Heart right ventricle (tissue), 16 donors: ENCODE measurements at places on chromosomes 5 and 9. TPM values are rescaled to one million over a fixed set of nuclear protein-coding genes. Genes with fewer than 3 reads are reported as not detected.
A peak's percentile ranks its signal among the peaks of the same experiment; 100 is the strongest.

Gene ENTPD2
- total RNA-seq, result 0.66 TPM

Gene WNK2
- total RNA-seq, result 157 TPM

Gene PAEP
- total RNA-seq, result not detected

Gene PCDHA2
- not detected for total RNA-seq

Gene SPRY4
- total RNA-seq, result 7.4 TPM

Gene TAF11L10
- not detected for total RNA-seq

Gene TTC16
- 0.19 TPM for total RNA-seq

Gene IL4
- total RNA-seq, result not detected

Gene GMCL2
- not detected for total RNA-seq

GRCh38 chr5:65825408-65826328 lies 100.7 kb upstream of the ERBIN start:
- H3K27me3 ChIP-seq, result no peaks in the 10 kb centered on the region
- peaks cover 11% of the 10 kb centered on the region for H3K36me3 ChIP-seq
- H3K4me1 ChIP-seq, result no peaks in the 10 kb centered on the region
- no peak for DNase-seq

DNA sequence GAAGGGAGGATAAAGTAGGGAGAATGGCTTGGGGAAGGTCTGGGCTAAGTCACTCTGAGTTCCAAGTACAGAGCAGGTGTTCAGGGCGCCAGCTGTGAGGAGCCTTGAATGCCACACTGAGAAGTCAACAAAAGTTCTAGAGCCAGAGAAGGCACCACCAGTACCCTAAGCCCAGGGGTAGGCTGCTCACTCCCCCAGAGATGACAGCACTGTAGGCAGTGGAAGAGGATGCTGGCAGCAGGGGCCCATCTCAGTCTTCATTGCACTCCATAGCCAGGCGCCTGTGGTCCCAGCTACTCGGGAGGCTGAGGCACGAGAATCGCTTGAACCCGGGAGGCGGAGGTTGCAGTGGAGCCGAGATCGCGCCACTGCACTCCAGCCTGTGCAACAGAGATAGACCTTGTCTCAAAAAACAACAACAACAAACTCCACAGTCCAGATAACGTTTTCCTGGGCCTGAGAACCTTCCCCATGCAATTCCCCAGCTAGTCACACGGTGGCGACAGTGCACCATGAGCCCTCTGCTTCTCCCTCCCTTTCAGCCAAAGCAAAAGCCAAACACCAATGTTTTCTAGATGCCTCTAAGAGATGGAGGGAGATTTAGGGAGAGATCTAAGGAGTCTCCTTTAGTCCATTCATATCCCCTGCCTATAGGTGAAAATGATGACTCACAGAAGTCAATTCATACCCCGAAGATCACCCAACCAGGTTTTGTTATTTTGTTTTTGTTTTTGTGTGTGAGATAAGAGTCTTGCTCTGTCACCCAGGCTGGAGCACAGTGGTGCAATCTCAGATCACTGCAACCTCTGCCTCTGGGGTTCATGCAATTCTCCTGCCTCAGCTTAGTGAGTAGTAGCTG lies 19.8 kb upstream of the NSD1 start:
- DNase-seq, result peak; percentile 71
- H3K27me3 ChIP-seq, result no peaks in the 10 kb centered on the region
- no peak overlapping the region for H3K4me3 ChIP-seq
- H3K36me3 ChIP-seq, result no peaks in the 10 kb centered on the region
- H3K4me1 ChIP-seq, result peaks cover 34% of the 10 kb centered on the region

DNA sequence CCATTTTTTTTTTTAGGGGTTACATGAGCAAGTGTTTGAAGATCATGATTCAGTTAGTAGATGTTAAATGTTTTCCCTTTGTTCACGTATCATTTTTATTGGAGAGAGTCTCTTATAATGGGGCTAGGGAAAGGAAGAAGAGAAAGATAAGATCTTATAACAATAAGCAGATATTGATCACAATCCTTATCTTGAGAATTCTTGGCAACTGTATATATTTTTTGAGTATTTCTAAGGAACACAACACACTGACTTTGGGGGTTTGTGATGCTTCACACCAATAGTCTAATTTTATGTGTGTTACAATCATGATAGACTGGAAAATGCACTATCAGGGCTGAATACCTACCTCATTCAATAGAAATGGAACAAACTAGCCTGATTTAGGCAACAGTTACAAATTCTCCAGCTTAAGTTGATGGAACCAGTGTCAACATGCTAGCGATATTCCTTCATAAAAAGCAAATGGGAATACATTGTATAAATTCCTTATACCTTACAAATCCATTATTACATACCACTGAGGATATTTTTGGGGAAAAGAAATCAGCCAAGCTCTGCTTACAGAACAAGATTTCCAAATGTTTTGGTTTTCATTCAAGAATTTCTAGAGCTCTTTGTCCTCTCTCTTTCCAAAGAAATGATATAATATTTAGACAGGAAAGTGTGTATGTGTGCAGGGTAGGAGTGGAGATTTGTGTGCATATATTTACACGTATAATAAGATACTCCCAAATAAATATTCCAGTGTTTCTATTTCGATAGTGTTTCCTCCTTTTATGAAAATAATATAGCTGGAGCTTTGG lies 41.5 kb downstream of the SVEP1 start:
- no peaks in the 10 kb centered on the region for H3K27me3 ChIP-seq
- peak overlapping the region; percentile 22 for H3K27ac ChIP-seq
- DNase-seq, result no peak

DNA sequence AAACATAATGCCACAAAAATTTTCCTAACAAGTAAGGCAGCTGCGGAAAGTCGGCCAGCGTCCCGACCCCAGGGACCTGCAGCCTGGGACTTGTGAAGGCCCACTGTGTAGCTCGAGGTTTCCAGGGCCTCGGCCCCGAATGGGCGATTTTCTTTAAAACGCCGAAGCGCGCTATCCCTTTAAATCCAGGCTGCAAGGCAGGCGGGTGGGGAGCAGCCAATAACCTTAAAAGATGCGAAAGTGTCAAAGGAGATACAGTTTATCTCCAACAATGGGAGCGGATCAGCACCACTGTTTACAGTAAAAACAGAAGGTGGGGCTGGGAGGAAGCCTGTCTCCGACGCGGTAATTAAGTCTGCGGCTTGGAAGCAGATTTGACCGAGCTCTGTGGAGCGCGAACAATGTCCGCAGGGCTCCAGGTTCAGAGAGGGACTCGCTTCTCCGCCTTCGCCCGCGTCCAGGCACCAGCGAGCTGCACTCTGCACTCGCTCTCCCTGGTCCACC lies 1.7 kb upstream of the ZSWIM6 start:
- DNase-seq, result peak; percentile 33
- no peaks in the 10 kb centered on the region for H3K36me3 ChIP-seq
- peak overlapping the region; percentile 96 for H3K4me3 ChIP-seq
- peaks cover 35% of the 10 kb centered on the region for H3K4me1 ChIP-seq
- H3K27ac ChIP-seq, result peak overlapping the region; percentile 99

DNA sequence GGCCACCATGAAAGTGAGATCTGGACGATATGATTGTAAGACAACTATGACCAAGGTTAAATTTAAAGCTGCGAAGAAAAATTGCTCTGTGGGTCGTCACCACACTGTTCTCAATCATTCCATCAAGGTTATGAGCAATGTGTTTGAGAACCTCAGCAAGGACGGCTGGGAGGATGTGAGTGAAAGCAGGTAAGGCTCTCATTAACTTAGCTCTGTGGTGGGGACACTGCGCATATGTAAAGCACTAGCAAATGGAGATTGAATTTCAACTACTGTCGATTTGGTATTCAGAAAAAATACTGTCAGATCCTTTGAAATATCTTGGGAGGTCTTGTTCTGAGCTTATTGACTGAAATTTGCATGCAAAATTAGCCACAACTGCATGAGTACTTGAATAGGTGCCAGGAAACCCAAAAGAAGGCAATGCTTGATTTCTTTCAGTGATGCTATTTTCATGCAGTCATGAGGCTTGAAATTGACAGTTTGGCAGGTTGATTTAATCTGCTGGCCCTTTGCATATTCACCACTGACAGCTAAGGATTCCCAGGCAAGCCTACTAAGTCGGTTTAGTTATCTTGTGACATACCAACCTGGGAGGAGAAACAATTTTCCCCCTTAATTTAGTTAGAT lies 183.9 kb upstream of the SH3GL2 start:
- H3K27ac ChIP-seq, result no peak overlapping the region
- no peaks in the 10 kb centered on the region for H3K36me3 ChIP-seq
- no peak for DNase-seq
- H3K4me1 ChIP-seq, result no peaks in the 10 kb centered on the region
- H3K27me3 ChIP-seq, result no peaks in the 10 kb centered on the region

DNA sequence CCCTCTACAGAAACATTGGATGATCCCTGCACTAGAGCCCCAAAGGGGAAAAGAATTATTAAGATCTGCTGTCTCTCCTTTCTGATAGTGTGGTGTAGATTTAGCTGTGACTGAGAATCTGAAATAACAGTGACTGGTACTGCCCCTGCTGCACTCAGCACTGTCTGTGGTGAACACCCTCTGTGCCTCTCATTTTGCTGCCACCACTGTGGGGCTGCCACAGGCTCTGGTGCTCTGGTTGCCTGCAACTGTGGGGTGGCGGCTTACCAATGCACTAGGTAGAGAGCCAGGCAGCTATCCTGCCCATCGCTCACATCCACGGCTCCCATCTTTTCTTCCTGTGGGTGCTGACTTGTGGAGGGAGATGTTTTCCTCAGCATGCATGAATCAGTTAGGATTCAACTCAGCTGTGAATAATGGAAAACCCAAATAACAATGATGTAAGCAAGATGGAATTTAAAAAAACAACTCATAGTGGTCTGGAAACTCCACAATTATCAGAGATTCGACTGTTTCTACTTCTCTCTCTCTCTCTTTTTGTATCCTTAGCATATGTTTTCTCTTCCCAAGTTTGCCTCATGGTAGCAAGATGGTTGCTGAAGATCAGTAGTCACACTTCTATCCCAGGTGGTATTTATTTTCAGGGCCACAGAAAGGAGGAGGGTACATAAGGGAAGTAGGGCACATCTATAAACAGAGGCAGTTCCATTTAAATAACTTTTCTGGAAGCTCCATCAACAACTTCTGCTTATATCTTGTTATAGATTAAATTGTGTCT lies 99.8 kb upstream of the DAP start:
- DNase-seq, result no peak
- no peak overlapping the region for H3K27ac ChIP-seq

- peaks cover 4% of the 10 kb centered on the region for H3K27me3 ChIP-seq
- no peak for DNase-seq
- no peaks in the 10 kb centered on the region for H3K36me3 ChIP-seq
- H3K27ac ChIP-seq, result no peak overlapping the region
- no peaks in the 10 kb centered on the region for H3K4me1 ChIP-seq
Measured at GRCh38 chr5:73542020-73542419, 23.4 kb downstream of the ANKRA2 start.

GRCh38 chr9:112041536-112042243 lies 133.4 kb downstream of the SUSD1 start:
- no peaks in the 10 kb centered on the region for H3K27me3 ChIP-seq
- no peaks in the 10 kb centered on the region for H3K4me1 ChIP-seq
- no peak overlapping the region for H3K27ac ChIP-seq
- no peak overlapping the region for H3K4me3 ChIP-seq

- DNase-seq, result no peak
- no peak overlapping the region for H3K27ac ChIP-seq
- H3K36me3 ChIP-seq, result no peaks in the 10 kb centered on the region
- peaks cover 7% of the 10 kb centered on the region for H3K4me1 ChIP-seq
Measured at GRCh38 chr9:106718936-106719335, 144.0 kb upstream of the ZNF462 start.

DNA sequence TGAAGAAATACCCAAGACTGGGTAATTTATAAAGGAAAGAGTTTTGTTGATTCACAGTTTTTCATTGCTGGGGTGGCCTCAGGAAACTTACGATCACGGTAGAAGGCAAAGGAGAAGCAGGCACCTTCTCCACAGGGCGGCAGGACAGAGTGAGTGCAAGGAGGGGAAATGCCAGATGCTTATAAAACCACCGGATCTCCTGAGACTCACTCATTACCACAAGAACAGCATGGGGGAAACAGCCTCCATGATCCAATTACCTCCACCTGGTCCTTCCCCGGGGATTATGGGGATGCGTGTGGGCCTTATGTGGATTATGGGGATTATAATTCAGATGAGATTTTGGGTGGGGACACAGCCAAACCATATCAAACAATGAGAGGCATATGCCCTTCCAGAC lies 18.5 kb upstream of the RORB start:
- no peaks in the 10 kb centered on the region for H3K36me3 ChIP-seq
- DNase-seq, result no peak
- H3K27me3 ChIP-seq, result no peaks in the 10 kb centered on the region

- H3K27me3 ChIP-seq, result peaks cover 3% of the 10 kb centered on the region
- H3K4me3 ChIP-seq, result no peak overlapping the region
- H3K36me3 ChIP-seq, result no peaks in the 10 kb centered on the region
- DNase-seq, result no peak
Measured at GRCh38 chr5:177477701-177478477, 4.5 kb upstream of the DBN1 start.

GRCh38 chr5:117100176-117100575 lies 525.6 kb upstream of the SEMA6A start:
- H3K27me3 ChIP-seq, result no peaks in the 10 kb centered on the region
- no peak for DNase-seq
- H3K36me3 ChIP-seq, result no peaks in the 10 kb centered on the region

GRCh38 chr5:67202828-67203227 lies 6.2 kb upstream of the CD180 start:
- no peaks in the 10 kb centered on the region for H3K27me3 ChIP-seq
- no peaks in the 10 kb centered on the region for H3K36me3 ChIP-seq
- no peak overlapping the region for H3K4me3 ChIP-seq
- H3K27ac ChIP-seq, result no peak overlapping the region
- peaks cover 8% of the 10 kb centered on the region for H3K4me1 ChIP-seq

DNA sequence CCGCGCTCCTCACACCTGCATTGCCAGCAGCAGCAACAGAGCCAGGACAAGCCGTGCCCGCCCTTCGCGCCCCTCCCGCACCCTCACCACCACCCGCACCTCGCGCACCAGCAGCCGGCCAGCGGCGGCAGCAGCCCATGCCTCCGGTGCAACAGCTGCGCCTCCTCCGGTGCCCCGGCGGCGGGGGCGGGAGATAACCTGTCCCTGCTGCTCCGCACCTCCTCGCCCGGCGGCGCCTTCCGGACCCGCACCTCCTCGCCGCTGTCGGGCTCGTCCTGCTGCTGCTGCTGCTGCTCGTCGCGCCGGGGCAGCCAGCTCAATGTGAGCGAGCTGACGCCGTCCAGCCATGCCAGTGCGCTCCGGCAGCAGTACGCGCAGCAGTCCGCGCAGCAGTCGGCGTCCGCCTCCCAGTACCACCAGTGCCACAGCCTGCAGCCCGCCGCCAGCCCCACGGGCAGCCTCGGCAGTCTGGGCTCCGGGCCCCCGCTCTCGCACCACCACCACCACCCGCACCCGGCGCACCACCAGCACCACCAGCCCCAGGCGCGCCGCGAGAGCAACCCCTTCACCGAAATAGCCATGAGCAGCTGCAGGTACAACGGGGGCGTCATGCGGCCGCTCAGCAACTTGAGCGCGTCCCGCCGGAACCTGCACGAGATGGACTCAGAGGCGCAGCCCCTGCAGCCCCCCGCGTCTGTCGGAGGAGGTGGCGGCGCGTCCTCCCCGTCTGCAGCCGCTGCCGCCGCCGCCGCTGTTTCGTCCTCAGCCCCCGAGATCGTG lies 517 bp downstream of the KCNN2 start:
- peak overlapping the region; percentile 61 for H3K27ac ChIP-seq
- H3K4me1 ChIP-seq, result peaks cover 7% of the 10 kb centered on the region
- peak overlapping the region; percentile 90 for H3K4me3 ChIP-seq

GRCh38 chr9:84151236-84151635 lies 170.6 kb downstream of the RMI1 start:
- no peak for DNase-seq
- no peak overlapping the region for H3K27ac ChIP-seq
- H3K4me1 ChIP-seq, result peaks cover 13% of the 10 kb centered on the region
- H3K36me3 ChIP-seq, result no peaks in the 10 kb centered on the region
- H3K4me3 ChIP-seq, result no peak overlapping the region
